ENCODE measurements at places on chromosomes 2 and 18.
A peak's percentile ranks its signal among the peaks of the same experiment; 100 is the strongest.

- no peak for DNase-seq
Observed at GRCh38 chr2:1421731-1422130, 8.5 kb downstream of the TPO start.

DNA sequence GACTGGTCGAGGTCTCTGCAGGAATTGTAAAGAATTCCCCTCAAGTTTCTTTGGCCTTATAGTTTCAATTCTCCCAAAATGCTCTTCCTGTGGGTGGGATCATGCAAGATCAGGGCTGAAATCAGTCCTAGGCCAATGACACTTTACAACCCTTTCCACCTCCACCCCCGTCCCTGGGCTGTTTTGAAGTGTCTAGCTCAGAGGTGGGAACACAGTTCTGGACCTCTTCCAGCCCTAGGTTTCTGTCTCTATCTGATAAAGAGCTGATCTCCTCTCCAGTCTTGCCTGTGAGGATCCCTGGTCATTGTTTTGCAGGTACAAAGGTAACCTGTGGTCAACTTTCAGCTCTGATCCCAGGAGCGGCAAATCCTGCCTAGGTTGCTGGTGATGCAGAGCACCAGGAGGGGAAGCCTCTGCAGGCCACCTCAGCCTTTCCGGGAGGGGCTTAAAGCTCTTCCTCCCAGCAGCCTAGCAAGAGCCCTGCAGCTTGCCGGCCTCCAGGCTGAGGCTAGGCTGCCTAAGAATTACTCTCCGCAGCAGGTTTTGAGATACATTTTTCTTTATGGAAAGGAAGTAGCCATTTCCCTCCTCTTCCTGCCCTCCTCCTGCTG is 69.8 kb upstream of the WIPF1 start:
- DNase-seq = no peak

DNA sequence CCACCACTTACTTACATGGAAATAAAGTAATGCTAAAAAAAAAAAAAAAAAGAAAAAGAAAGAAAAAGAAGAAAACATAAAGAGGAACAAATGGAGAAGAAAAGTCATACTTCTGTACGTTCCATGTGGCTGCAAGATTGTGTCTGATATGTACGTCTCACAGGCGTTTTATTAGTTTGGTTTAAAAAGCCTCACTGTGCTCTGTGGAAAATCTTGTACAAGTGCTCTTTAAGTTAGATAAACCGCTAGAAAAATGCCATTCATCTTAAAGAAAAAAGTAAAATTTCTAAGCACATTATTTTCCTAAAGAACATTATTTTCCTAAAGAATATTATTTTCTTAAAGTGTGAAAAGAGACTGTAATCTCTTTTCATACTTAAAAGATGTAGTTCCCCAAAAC is 165.1 kb downstream of the ZNF521 start:
- DNase-seq = no peak

DNA sequence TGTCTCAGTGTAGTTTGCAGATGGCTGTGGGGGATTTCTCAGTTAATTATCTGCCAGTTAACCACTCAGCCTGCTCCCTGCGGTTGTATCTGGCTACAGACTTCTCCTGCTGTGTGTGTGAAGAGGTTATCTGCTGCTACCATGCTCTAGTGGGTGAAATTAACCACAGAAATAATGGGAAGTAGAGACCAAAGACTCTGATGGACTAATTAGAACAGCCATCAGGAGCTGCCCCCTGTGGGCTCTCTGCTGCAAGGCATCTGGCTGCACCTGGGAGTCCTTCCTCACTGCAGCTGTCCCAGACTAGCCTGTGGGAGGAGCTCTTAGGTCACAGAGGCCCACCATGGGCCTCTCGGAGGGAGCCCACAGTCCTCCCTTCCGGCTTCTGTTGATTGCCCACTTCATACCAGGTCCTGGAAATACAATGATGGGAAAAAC is 66.6 kb downstream of the CTIF start:
- DNase-seq = no peak

DNA sequence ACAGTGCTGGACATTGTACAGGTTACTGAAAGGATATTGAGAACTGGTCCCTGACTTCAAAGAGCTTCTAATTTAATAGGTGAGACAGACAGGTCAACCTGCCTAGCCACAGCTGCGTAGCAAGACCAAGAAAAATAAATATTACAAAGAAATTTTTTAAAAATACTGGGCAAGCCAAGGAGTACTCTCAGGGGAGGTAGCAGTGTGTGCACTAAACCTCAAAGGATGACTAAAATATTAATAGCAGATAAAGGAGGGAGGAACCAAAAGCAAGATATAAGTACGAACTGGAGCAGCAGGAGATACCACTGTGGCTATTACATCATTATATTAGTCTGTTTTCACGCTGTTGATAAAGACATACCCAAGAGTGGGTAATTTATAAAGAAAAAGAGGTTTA is 14.9 kb downstream of the SCG2 start:
- no peak for DNase-seq

GRCh38 chr2:99478632-99479031 is 11.2 kb downstream of the REV1 start:
- DNase-seq = no peak

DNA sequence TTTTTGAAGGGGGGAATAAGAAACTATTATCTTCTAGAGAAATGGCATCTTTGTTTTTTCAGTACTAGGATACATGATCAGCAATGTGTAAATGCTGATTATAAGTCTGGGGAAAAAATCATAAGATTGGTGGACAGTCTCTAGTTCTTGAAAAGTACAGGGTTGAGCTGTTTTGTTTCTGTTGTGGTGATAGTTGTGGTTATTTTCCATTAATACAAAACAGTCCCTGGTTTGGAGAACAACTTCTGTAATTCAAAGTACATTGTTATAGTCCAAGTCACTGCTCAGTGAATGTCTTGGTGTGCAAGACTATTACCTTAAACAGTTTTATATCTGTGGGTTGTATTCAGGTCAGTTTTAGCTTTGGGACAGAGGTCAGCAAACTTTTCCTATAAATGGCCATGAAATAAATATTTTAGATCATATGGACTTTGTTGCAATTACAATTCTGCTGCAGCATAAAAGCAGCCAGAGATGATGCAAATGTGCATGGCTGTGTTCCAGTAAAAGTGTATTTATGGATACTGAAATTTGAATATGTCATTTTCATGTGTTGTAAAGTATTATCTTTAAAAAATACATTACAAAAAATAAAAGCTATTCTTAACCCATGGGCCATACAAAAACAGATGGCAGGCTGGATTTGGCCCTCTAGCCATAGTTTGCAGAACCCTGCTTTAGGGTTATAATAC is 111.0 kb downstream of the CERS6 start:
- DNase-seq = no peak

GRCh38 chr2:165718610-165719210 is 75.3 kb downstream of the GALNT3 start:
- no peak for DNase-seq

DNA sequence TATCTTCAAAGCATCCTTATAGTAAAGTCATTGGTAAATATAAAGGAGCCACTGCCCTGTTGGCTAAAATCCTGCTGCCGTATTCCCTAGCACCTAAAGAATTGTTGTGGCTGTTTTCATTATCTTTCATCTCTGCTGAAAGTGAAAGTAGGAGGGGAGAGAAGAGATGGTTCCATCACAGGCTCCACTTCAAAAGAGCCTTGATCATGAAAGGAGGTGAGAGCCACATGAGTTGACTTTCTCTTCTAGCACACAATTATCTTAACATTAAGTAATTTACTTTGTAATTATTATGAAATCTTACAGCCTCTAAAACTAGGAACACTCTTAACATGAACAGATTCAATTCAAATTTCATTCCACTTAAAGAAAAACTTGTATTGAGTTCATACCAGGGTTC is 1050.9 kb upstream of the LRRTM1 start:
- no peak for DNase-seq

DNA sequence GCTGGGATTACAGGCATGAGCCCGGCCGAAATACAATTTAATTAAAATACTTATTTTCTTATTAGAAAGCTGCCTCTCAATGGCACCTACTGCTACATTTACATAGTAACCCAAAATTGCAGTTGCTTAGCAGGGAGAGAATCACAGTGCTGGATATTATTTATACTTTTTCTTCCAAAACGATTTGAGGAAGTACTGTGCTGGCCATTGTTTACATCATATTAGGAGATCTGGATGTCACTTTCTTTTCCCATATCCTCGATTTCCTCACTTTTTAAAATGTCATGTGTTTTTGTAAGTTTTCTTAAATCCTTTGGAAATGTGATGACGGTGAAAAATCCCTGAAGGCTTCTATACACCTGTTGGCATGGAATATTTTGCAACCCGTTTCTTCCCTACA is 3.4 kb upstream of the SP3 start:
- DNase-seq = no peak

- DNase-seq = no peak
Observed at GRCh38 chr2:169091761-169092519, 22.6 kb downstream of the DHRS9 start.

DNA sequence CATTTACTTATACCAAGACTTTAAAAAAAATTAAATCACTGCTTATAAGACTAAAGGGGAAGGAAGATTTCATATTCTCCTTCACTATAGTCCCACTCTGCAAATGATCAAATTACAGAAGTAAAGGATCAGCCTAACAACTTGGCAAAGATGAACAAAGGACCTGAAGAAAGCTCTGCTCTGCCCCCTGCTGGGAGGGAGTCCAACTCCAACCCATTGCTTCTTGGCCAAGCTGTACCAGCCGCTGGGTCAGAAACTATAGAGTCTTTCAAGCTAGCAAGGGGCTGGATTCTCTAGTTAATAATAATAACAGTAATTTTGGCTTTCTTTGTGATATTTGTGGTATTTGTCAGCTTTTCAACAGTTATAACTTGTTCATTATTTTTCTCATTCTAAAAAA is 927.0 kb upstream of the CRIM1 start:
- DNase-seq = peak; percentile 62

DNA sequence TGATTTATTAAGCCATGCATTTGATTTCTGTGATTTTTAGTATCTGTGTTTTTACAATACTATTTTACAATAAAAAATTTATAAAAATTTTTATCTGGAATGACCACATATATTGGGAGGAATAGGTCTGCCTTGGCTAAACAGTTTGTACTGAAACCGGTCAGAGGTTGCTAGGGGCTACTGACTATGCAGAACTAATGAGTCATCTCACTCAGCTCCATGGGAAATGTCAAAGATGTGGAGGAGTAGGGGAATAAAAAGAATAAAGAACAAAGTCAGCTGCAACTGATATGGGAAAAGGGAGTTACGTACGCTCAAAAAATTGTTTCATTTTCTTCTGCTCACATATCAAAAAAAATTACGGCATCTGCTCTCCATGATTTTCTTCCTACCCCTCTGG is 8.6 kb upstream of the TMEM163 start:
- no peak for DNase-seq

- DNase-seq = no peak
Observed at GRCh38 chr2:130261970-130262760, 63.9 kb upstream of the TUBA3E start.

- DNase-seq = no peak
Observed at GRCh38 chr2:33509908-33510585, 33.6 kb downstream of the RASGRP3 start.

- no peak for DNase-seq
Observed at GRCh38 chr2:9658972-9659371, 28.2 kb upstream of the YWHAQ start.

DNA sequence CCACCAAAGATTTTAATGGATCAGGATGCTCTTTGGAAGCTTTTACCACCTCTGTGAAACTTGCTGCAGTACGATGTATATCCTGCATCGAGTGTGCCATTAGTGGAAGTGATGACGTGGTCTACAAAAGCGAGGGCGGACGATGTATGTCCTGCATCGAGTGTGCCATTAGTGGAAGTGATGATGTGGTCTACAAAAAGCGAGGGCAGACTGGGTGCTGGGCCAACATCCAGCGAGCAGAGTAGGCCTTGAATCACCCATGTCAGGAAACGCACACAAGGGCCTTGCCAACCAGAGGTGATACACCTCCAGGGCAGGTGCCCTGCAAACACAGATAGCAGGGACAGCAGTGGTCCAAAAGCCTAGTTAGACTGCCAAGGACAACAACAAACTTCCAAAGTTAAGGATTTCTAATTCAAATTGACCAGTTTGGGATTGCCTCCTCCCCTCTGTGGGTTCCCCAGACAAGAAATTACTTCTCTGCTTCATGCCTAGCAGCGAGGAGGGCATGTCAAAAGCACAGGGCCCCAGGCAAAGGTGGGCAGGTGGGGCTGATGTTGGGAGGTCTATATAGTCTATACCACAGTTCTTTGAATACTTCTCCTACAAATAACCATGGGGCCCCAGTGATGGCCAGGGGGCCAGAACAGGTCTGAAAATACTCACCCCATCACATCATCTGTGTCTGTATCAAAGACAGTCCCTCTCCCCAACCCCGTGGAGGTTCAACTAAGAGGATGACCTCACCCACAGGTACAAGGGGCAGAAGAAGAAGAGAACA is 70.2 kb downstream of the ADD2 start:
- no peak for DNase-seq

GRCh38 chr18:4581966-4582365 is 126.9 kb upstream of the DLGAP1 start:
- no peak for DNase-seq

- peak; percentile 73 for DNase-seq
Observed at GRCh38 chr2:73085691-73086090, 14.2 kb upstream of the SFXN5 start.

- DNase-seq = no peak
Observed at GRCh38 chr2:1751767-1752725, 7.7 kb upstream of the PXDN start.

DNA sequence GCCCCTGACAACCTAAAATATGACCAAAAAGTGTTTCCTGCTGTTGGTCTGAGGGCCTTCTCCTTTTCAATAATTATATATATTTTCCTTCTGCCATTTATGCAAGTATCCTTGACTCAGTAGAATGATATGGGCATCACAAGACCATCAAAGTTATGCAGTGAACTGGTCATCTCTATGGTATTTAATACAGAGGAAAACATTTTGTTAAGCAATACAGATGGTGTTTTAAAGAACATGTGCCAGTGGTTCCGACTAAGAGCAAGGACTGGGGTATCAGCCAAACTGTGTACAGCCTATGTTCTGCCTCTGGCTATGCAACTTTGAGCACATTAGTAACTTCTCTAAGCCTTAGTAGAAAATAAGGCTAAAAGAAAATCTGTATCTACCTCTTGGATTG is 179.0 kb downstream of the TRABD2A start:
- DNase-seq = no peak

- DNase-seq = peak; percentile 24
Observed at GRCh38 chr2:231642631-231643494, 50.2 kb downstream of the TEX44 start.

- no peak for DNase-seq
Observed at GRCh38 chr2:32792416-32792815, 154.3 kb upstream of the LTBP1 start.

Data from MM.1S (cell line).